IMR-90 (cell line): ENCODE measurements at places on chromosomes 2 and 18. TPM values are rescaled to one million over a fixed set of nuclear protein-coding genes. Genes with fewer than 3 reads are reported as not detected.

GRCh38 chr2:8452979-8453903 is 228.6 kb upstream of the ID2 start:
- no peaks in the 10 kb centered on the region for H3K36me3 ChIP-seq
- no peak overlapping the region for H3K4me3 ChIP-seq
- peak; percentile 14 for DNase-seq
- H3K4me1 ChIP-seq, result no peaks in the 10 kb centered on the region

DNA sequence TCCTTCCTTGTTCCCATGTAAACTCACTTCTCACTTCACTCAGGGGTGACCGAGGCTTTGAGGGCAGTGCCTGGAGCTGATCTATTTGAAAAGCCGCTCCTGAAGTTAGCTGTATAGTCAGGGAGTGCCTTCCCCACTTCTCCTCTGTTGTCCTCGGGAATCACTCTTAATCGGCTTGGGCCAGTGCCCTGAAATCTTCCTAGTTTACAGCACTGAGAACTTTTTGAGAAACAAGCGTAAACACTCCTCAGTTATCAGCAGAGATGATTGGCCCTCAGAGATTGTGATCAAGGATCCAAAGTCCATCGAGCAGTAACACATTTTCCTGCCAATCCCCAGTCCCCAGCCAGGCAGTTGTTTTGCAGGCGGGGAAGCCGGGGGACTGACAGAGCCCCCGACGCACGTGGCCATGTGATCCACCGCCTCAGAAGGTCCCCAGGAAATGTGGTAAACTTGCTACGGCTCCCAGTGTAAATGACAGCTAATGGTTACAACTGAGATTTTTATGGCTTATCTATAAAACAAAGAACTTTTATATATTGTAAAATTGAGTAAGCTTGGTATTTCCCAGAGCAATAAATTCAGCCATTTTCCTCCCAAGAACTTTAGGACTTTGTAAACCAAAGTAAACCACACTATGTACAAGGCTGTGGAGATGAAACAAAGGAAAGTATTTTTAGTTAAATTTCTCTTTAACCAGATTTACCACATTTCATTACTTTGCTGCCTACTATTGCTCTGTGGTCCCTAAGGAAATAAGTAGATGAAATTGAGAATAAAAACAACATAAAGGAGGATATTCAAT is 53.5 kb downstream of the C18orf63 start:
- no peaks in the 10 kb centered on the region for H3K4me1 ChIP-seq
- no peak for DNase-seq
- no peak overlapping the region for H3K4me3 ChIP-seq
- H3K27me3 ChIP-seq, result peaks cover 27% of the 10 kb centered on the region
- H3K27ac ChIP-seq, result no peak overlapping the region
- no peaks in the 10 kb centered on the region for H3K36me3 ChIP-seq

The SERPINB11 gene
- polyA plus RNA-seq, result 0.12 TPM in 1 of 2 replicates, not detected in the other

- H3K4me1 ChIP-seq, result 0 out of 2 replicates have a peak, but pooled peaks cover 2% of the 10 kb centered on the region
- H3K27ac ChIP-seq, result no peak overlapping the region
- H3K4me3 ChIP-seq, result no peak overlapping the region
- H3K36me3 ChIP-seq, result no peaks in the 10 kb centered on the region
- peak; percentile 66 for DNase-seq
Observed at GRCh38 chr2:168793596-168793995, 8.8 kb upstream of the NOSTRIN start.

The TBR1 gene
- polyA plus RNA-seq, result 0.06 TPM in 1 of 2 replicates, not detected in the other

- no peak overlapping the region for H3K4me3 ChIP-seq
- H3K4me1 ChIP-seq, result no peaks in the 10 kb centered on the region
- H3K27me3 ChIP-seq, result no peaks in the 10 kb centered on the region
- H3K36me3 ChIP-seq, result no peaks in the 10 kb centered on the region
- DNase-seq, result no peak
- H3K27ac ChIP-seq, result no peak overlapping the region
Observed at GRCh38 chr2:136357007-136357380, 239.0 kb upstream of the CXCR4 start.

DNA sequence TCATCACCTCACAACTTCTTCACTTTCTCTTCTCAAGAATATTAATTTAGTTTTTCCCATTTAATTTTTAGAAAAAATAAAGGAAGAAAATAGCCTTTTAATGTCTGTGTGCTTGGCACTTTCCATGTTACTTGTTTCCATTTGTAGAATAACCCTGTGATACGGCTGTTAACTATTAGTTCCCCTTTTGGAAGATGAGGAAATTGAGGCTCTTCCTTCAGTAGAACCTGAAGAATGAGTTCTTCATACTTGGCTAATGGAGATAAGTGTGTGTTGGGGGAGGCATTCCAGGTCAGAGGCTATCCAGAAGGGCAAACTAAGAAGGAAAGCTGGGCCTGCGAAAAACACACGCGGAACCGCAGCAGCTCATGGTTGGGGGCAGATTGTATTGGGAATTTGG is 38.3 kb downstream of the ZNF532 start:
- peaks cover 12% of the 10 kb centered on the region for H3K36me3 ChIP-seq
- no peaks in the 10 kb centered on the region for H3K4me1 ChIP-seq
- H3K27ac ChIP-seq, result no peak overlapping the region
- DNase-seq, result no peak

The SULT1C4 gene
- polyA plus RNA-seq, result 0.27 and 0.50 TPM in 2 replicates

DNA sequence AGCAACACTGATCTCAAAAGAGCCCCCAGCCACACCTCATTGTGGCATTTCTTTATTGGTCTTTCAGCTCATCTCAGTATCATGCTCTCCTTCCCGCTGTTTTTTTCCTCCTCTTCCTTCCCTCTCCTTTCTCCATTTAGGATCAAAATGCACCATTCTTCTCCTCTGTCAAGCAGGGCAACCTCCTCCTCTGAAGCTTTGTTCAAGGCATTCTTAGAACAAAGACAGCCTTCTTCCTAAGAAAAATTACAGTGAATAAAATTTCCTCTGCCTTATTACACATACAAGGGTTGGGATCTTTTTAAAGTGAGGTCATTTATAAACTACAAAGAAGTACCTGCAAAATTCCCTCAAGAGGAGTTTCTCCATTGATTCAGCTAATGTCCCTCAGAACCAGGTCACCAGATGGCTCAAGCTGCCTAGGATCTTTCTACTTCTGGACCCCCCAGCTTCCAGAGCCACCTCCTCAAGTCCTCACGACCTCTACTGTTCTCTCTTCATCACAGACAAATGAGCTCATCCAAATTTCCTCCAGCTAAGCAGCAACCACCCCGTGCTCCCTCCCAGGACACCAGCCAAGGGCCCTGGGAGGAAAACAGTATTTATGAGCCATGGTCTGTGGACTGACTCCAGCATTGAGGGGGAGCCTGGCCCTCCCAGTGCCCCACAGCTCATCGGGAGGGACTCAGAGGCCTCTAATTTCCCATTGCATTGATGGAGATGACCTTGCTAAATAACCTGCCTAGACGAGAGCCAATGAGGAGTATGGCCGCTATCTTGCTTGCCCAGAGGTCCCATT is 18.0 kb downstream of the SFXN5 start:
- no peak overlapping the region for H3K27ac ChIP-seq
- H3K4me1 ChIP-seq, result peaks cover 2% of the 10 kb centered on the region
- no peaks in the 10 kb centered on the region for H3K27me3 ChIP-seq
- peaks cover 6% of the 10 kb centered on the region for H3K36me3 ChIP-seq
- H3K4me3 ChIP-seq, result no peak overlapping the region
- DNase-seq, result peak; percentile 71

- H3K4me1 ChIP-seq, result peaks cover 5% of the 10 kb centered on the region; the same call in 1 of the 2 replicates
- no peak for DNase-seq
- H3K27ac ChIP-seq, result no peak overlapping the region
- H3K36me3 ChIP-seq, result peaks cover 28% of the 10 kb centered on the region
- no peaks in the 10 kb centered on the region for H3K27me3 ChIP-seq
- no peak overlapping the region for H3K4me3 ChIP-seq
Observed at GRCh38 chr2:96547203-96547641, 10.7 kb downstream of the ARID5A start.

The LCT gene
- polyA plus RNA-seq, result not detected in 2 replicates

DNA sequence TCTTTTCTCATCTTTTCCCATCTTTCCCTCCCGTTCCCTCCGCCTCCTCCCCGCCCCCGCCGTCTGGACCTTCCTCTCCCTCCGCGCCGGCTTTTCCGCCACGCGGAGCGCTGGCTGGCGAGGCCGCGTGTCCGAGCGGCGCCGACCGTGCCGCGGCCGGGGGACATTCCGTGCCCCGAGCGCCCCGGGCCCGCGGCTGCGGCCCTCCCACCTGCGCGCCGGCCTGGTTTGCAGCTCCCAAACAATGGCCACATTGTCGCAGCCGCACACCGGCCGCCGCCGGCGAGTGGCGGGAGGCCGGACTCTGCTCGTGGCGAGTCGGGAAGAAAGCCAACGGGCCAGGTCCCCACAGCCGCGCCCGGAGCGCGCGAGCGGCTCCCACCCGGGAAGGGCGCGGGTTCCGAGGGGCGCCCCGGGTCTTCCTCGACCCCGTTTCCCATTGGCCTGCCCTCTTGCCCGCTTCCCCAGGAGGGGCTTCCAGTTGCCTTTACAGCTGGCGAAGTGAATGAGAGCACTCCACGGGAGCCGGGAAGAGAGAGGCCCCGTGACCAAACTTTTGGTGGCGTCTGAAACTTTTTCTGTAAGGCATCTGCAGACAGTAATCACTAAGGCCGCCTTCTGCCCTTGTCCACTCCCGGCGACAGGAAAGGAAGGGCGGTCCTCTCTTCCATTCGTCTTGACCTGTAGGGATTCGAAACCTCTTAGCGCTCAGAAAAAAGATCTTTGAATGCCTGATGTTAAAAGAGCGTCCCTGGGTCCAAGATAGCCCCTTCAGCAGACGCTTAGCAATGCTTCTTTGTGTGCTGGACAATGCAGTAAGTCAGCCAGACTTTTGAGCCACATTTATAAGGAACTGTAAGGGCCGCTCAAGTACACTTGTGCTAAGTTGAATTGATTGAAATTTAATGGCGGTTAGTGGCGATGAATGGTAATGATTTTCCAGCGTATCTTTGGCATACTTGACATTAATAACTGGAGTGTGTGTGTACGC is 6.2 kb downstream of the GLI2 start:
- no peaks in the 10 kb centered on the region for H3K27me3 ChIP-seq
- H3K4me1 ChIP-seq, result peaks cover 26% of the 10 kb centered on the region
- H3K36me3 ChIP-seq, result no peaks in the 10 kb centered on the region

- H3K4me1 ChIP-seq, result no peaks in the 10 kb centered on the region
- DNase-seq, result no peak
- no peaks in the 10 kb centered on the region for H3K27me3 ChIP-seq
- H3K36me3 ChIP-seq, result peaks cover 7% of the 10 kb centered on the region
- H3K4me3 ChIP-seq, result no peak overlapping the region
- H3K27ac ChIP-seq, result no peak overlapping the region
Observed at GRCh38 chr2:236993-237539, 26.8 kb downstream of the SH3YL1 start.

The CNNM3 gene
- 6.1 and 6.3 TPM in 2 replicates for polyA plus RNA-seq
